Stimulated activated CD8-positive, alpha-beta memory T cell treated with anti-CD3 and anti-CD28 coated beads, Interleukin-15, amount 100 ng/mL, for 1 hour (primary cell): ENCODE measurements at places on chromosomes 4 and X.
A peak's percentile ranks its signal among the peaks of the same experiment; 100 is the strongest.

DNA sequence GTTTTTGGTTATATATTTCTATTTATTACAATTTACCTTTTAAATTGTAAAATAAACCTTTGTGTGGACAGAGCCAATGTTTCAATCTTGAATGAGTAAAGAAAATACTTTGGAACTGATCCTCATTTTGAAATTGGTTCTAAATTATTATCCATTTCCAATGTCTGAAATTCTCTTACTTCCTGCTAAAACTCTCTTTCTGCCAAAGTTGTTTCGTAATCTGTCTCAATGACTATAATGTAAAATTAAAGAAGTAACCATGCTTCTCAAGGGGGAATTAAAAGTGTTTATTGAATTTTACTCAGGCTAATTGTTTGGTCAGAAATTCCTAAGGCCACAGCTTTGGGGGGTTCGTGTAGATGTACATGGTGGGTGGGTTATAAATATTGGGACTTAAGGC lies 34.8 kb downstream of the YIPF6 start:
- DNase-seq, result no peak

- no peak for DNase-seq
These were observed 2.9 kb downstream of the LAMTOR3 start for GRCh38 chr4:99891351-99891750.

GRCh38 chrX:118254611-118255010 lies 91.3 kb upstream of the WDR44 start:
- DNase-seq, result peak; percentile 12

DNA sequence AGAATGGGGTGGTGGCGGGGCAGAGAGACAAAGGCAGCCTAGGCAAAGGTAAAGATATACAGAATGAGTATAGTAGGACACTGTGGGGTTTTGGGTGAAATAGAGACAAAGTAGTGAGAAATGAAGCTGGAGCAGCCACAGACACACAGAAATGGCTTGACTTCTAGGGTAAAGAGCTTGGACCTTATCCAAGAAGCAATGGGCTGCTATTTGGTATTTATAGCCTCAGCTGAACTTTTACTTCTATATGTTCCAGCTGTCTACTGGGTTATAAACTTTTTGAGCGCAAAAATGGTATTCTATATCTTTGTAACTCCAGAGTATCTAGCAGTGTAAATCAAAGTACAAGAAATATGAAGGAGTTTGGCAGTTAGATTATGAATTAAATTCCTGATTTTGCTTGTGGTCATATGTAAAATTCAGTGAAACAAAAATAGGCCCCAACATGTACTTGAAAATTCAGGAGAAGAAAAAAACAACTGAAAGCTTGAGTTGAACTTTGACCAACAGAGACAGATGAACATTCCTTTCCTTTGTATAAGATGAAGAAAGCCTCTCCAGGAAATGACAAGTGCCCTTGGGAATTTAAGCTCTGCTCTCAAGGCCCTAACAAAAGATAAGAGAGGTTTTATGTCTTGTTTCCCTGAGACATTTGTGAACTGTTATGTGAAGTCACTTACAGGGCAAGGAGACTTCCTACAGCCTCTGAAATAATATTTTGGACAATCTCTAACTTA lies 354.1 kb downstream of the CHIC1 start:
- no peak for DNase-seq

- no peak for DNase-seq
These were observed 65.1 kb upstream of the CCDC160 start for GRCh38 chrX:134171661-134172587.

DNA sequence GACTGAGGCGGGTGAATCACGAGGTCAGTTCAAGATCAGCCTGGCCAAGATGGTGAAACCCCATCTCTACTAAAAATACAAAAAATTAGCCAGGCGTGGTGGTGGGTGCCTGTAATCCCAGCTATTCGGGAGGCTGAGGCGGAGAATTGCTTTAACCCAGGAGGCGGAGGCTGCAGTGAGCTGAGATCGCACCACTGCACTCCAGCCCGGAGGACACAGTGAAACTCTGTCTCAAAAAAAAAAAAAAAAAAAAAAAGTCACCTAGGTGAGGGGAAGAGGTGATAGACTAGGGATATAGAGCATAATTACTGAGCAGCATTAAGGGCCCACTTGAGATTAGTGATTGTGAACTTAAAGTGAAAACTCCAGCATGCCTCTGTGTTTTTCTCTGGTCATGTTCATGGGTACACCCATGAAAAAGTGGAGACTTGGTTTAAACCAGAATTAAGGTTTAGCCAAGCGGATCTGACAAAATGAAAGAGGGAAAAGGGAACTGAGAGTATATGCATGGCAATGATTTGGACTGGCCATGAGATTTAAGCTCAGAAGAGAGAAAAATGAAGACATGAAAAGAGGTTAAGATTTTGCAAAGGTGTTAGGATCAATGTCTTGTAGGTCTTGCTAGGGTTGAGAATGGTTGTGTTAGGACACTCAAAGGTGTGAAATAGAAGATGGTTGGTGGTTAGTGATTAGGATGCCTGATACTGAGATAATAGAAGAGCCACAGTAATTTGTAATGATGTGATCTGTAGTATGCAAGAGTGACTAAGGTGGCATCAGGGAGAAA lies 105.0 kb downstream of the RAB28 start:
- DNase-seq, result no peak

- DNase-seq, result no peak
These were observed 38.4 kb downstream of the NAP1L5 start for GRCh38 chr4:88659055-88659889.

DNA sequence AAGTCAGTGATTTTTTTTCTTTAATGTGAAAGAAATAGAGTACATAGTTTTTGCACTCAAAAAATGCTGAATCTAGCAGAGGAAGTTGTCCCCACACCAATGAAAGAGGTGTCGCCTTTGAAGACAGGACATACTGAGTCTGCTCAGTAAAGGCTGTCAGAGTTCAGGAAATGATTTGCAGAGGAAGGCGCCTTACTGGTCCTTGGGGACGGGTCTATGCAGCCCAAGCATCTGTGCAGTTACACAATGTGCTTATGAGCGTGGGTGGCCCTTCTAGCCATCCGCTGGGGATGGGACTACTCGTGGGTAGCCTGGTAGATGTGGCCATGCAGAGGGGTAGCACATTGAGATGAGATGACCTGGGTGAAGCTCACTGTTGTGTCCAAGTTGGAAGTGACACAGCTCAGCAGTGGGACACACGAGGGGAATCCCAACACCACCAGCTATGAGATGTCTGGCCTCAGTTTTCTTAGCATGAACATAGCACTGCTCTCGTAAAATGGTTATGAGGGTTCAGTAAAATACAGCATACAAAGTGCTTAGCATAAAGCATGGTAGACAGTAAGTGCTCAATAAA lies 116.5 kb upstream of the RBPJ start:
- no peak for DNase-seq

DNA sequence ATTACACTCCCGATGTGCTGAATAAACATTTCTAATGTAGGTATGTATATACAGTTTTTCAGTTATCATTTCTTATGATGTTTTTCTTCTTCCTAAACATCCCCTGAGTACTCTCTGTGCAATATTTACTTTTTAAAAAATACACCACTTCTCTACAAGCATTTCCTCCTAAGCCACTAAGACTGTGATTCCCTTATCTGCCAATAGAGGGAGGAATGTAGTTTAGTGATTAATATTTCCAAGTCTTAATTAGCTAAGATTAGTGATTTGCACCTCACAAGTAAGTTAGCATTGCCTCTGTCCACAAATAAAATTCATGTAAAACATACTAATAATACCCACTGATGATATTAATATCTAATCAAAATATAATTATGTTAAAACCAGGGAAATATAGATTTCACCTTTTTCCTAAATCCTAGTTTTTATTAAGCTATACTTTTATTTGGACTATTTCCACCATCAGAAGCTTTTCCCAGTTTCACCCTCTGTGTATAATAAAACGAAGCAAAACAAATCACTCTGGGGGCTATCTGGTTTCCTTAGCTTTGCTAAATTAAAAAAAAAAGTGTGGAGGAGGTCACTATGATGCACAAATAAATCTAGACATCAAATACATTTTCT lies 909.1 kb downstream of the FAT4 start:
- DNase-seq, result no peak

DNA sequence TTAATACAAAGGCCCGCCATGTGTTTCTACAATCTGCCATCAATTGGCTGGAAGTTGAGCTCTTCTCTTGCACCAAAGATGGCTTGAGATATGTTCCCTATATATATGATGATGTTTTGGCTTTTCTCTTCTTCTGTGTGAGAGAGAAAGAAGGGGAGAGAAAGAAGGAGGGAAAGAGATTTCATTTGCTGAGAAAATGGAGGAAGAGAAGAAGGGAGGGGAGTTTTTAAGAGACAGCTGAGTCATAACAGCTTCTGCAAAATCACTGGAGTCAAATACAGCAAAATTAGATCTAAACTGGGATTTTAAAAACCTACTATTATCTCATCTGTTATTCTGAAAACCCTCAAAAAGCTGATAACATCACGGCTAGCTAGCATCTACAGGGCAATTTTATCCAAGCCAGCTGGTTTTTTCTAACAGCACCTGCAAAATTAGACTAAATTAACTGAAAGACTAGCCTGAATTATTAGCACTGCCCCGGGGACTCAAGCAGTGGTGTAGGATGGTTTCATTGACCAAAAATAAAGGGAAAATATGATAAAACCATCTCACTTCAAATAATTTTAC lies 647.6 kb upstream of the ACTRT1 start:
- DNase-seq, result no peak

GRCh38 chr4:23890369-23891063 lies 669 bp upstream of the PPARGC1A start:
- DNase-seq, result no peak

GRCh38 chrX:153926858-153927671 lies 1.0 kb upstream of the ARHGAP4 start:
- DNase-seq, result peak; percentile 49

- DNase-seq, result no peak
These were observed 172.6 kb upstream of the PSAPL1 start for GRCh38 chr4:7607156-7607910.
